ENCODE measurements at places on chromosomes 7 and 10.

- DNase-seq: no peak
Measured at GRCh38 chr10:93315246-93315645, 166.9 kb downstream of the MYOF start.

- DNase-seq: no peak
Measured at GRCh38 chr7:2172311-2173188, 60.2 kb downstream of the MAD1L1 start.

- DNase-seq: no peak
Measured at GRCh38 chr10:88980800-88981199, 9.8 kb upstream of the FAS start.

DNA sequence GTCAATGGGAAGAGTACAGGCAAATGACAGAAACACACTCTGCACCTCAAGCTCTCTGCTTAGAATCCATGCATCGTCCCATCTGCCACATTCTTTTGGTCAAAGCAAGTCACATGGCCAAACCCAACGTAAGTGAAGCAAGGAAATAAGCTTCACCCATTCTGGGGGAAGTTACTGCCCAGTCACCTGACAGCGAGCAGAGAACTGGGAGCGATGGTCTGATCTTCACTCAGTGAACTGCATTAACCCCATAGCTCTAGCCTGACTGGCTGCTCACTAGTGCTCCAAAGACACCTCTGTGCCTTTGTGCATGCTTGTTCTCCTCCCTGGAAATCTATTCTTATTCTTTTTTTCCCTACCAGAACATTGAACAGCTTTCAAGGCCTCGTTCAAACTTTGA, 89.9 kb downstream of the APBB1IP start:
- no peak for DNase-seq

DNA sequence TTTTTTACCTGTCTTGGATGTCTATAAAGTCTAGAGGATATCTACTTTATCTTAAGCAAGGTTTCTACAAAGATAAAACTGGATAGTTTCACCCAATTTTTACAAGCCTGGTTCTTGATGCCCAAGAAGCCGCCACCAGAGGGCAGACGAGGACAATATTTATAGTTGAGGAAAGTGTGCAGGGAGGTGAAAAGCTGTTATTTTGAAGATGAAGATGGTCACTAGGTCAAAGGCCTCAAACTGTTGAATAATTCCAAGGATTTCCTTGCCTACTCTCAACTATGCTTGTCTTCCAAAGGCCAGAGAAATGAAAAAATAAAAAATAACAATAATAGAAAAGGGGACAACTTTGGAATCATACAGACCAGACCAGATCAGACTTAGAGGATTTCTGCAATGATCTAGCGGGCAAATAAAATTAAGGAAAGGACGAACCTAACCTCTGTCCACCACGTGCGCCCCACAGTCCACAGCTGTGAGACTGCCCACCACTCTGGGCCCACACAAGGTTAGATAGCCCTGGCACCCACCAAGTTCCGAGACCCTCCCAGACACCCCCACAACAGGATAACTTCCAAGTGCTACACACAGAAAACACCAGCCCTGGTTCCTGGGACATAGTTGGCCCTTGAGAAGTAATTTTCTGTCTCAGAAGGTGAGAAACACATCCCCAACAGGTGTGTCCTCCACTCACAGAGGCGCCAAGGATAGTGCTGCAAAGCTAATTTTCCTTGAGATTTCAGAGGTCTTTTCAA, 2.8 kb downstream of the PKD1L1 start:
- peak; percentile 70 for DNase-seq

DNA sequence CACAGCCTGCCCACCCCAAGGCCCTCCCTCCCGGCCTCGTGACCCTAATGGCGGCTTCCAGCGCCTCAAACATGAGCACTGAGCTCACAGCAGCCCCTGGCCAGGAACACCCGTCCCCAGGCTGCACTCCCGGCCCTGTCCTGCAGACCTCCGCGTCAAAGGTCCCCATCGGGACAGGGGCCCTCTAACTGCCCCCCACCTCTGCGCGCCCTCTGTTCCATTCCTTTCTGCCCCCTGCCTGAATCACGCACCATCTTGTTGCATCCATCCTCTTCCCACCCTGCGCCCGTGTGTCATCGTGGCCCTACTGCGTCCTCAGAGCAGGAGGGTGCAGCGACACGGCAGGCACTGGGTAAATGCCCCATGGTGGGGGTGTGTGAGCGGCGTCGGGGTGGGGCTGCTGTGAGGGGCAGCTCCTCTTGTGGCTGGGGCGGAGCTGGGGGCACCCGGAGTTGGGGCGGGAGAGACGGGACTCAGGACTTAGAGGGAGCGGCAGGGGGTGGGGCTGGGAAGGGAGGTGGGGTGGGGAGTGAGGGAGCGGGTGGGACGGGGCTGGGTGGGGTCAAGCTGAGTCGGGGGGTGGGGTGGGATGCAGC, 13.4 kb downstream of the SLC29A4 start:
- DNase-seq: peak; percentile 4

GRCh38 chr7:155213385-155213784, 84.3 kb upstream of the INSIG1 start:
- DNase-seq: no peak

- DNase-seq: no peak
Measured at GRCh38 chr10:116737627-116738327, 4.6 kb downstream of the HSPA12A start.

DNA sequence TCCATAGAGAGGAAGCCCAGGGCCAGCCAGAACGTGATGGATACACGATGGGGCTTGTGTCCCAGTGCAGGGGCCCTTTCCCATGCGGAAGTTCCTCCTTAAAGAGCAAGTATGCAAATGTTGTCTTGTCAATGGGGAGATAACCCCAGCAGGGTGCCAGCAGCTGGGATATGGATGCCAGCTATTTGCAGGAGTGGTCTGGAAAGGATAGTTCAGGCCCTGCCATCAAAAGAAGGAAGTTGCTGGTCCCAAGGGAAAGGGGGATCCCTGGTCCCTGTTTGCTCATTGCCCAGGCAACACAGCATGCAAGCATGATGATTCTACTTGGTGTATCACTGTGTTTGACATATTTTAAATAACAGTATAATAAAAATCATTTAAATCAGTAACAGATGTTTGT, 73.1 kb upstream of the HECW1 start:
- no peak for DNase-seq

DNA sequence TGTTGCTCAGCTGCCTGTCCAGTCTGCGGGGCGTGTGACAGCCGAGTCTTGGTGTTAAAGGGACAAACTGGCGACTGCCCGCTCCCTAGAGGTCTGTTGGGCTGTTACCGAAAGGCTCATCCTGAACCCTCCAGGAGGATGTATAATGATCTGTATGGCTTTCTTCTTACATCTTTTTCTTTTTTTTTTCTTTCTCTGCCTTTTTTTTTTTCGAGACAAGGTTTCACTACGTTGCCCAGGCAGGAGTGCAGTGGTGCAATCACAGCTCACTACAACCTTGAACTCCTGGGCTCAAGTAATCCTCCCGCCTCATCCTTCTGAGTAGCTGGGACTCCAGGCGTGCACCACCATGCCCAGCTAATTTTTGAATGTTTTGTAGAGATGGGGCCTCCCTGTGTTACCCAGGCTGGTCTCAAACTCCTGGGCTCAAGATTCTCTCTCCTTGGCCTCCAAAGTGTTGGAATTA, 857 bp downstream of the INTS15 start:
- DNase-seq: no peak

- no peak for DNase-seq
Measured at GRCh38 chr10:97506199-97506991, 7.7 kb downstream of the UBTD1 start.

DNA sequence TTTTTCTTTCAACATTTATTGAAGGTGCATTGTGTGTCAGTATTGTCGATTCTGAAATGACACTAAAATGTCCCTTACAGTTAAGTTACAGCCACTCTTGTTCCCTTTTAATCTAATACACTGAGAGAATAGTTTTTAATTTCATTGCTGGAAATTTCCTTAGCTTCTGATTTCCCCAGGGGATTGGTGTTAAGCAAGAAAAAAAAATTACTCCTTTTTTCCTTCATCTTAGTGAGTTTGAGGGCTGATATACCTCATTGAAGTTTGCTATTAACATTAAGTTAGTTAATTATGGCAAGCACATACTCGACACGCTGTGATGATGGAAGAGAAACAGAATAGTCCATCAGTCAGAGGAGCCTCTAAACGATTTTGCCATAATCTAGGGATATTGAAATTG, 57.0 kb upstream of the EXOC4 start:
- no peak for DNase-seq

GRCh38 chr10:113978802-113979201, 64.9 kb upstream of the ADRB1 start:
- DNase-seq: no peak

DNA sequence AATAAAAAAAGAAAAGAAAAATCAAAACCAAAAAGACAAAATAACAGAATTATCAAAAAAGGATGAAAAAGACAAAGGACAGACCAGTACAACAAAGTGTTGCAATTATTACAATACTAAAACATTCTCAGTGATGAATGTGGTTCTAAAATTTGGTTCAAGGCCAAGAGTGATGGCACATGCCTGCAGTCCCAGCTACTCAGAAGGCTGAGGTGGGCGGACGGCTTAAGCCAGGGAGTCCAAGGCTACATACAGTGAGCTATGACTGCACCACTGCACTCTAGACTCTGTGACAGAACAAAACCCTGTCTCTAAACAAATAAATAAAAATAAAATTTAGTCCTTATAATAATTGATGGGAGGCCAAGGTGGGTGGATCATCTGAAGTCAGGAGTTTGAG, 14.5 kb downstream of the BAZ1B start:
- no peak for DNase-seq

- DNase-seq: no peak
Measured at GRCh38 chr7:106063024-106063423, 49.1 kb downstream of the SYPL1 start.

DNA sequence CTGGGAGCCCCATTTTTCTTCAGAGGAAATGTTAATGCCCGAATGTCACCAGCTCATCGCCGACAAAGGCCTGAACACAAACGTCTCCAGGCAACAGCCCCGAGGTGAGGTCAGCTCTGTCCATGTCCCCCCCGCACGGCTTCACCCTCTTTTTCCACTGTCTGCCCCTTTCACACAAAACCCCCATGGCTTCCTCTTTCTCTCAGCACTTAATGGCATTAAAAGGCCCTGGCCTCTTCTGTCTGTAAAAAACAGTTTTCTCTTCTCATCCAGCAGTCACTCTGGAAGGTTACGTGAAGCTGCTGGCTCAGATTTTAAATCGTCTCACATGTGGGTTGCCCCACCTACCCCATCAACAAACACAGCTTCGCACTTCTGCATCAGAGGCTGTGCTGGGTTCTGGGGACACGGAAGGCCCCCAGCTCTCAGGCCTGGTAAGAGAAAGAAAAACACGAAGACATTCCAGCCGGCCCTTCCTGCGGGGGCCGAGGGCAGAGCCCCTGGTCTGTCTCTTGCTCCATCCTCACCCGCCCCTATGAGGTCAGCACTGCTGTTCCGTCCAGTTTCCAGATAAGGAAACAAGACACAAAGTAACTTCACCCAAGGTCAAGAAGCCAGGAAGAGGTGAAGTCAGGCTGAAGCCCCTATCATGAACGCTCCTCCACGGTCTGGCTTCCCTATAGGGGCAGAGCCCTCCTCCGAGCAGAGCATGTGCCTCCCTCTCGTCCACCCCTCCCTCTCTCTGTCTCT, 91.1 kb upstream of the PDGFA start:
- DNase-seq: no peak

DNA sequence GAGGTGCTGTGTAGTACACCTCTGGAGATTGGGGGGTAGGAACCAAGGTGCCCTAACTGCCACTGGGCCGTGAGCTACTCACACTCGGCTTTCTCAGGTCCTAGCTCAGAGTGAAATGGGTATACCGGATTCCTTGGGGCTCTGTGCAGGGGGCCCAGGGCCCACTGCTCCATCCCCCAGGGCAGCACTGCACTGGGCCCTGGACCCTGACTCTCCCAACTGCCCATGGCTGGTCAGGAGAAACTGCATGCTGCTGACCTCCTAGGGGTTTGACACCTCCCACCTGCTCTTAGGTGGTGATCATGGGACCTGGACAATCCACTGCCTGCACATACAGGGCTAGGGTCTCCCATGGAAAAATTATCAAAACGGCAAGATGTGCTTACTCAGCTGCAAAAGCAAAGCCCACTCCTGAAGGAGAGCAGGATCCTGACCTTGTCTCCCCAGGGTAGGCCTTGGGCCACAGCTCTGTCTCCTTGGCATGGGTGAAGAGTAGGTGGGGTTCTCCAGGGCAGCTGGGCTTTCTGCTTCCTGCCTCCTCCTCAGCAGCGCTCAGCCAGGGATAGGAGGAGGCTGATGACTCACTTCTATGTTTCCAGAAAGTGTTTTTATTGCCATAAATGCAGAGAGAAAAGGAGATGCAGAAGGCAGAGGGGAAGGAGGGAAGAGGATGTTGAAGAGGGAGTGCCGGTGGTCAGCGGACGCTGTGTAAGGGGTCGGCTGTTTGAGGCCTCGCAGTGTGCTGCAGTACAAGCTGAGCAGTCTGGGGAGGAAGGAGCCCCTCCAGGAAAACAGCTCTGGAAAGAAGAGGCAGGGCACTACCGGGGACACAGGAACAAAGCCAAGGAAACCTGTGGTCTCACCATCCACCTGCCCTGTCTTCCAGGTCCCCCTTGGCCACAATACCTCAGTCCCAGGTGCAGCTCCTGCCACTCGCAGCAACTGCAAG, 107.8 kb downstream of the ARHGAP22 start:
- DNase-seq: no peak

GRCh38 chr7:64787295-64787694, 6.9 kb upstream of the ZNF138 start:
- no peak for DNase-seq

DNA sequence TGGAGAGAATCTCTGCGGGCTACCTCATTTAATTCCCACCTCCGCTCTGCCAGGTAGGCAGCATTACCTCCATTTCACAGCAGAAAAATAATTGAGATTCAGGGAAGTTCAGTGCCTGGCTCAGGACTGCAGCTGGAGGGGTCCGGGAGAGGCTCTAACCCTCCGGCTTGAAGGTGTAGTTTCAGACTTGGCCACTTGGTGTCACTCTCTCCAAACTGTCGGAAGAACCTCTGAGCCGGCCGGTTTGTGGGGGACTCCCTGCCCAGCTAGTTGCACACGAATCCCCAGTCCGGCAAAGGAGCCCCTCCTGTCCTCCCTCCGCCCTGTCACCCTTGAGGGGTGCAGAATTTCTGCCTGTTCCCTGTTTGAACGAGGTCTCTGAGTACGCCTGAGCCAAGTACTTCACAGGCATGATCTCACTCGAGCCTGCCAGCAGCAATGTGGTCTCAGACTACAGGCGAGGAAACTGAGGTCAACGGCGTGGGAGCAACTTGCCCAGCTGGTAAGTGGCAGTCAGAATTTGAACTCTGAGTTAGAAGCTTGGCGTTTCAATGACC, 144.7 kb upstream of the ZNF716 start:
- no peak for DNase-seq

GRCh38 chr7:135180122-135180521, 9.6 kb upstream of the CYREN start:
- DNase-seq: no peak

- no peak for DNase-seq
Measured at GRCh38 chr7:130667593-130668257, 823 bp downstream of the COPG2 start.

DNA sequence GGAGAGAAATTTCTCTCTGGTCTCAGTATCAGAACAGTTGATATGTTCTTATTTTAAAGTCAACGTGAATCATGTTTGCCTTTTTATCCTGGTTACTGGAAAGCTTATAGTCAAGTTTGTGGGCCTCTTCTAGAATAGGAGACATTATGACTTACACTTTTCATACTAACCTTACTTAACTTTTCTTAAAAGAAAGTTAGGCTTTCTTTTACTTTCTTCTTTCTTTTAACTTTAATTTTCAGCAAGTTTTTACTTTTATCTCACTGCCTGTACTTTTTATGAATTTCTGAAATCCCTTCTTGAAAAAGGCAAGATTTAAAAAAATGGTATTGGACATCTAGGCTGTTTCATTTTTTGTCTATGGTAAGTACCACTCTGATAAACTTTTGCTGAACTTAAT, 75.2 kb upstream of the DNAJB12 start:
- no peak for DNase-seq

- no peak for DNase-seq
Measured at GRCh38 chr7:22202141-22202540, 154.8 kb downstream of the RAPGEF5 start.

Measured in activated T-cell treated with anti-CD3 and anti-CD28 coated beads for 4 hours (primary cell).